ENCODE measurements at places on chromosomes 4 and X. TPM values are rescaled to one million over a fixed set of nuclear protein-coding genes. Genes with fewer than 3 reads are reported as not detected.

CCDC149 gene
- 14.2 TPM for total RNA-seq

- no peak for DNase-seq
Measured at GRCh38 chr4:47642985-47643760, 158.1 kb downstream of the ATP10D start.

- no peak for DNase-seq
Measured at GRCh38 chr4:183988874-183989273, 83.8 kb downstream of the STOX2 start.

DNA sequence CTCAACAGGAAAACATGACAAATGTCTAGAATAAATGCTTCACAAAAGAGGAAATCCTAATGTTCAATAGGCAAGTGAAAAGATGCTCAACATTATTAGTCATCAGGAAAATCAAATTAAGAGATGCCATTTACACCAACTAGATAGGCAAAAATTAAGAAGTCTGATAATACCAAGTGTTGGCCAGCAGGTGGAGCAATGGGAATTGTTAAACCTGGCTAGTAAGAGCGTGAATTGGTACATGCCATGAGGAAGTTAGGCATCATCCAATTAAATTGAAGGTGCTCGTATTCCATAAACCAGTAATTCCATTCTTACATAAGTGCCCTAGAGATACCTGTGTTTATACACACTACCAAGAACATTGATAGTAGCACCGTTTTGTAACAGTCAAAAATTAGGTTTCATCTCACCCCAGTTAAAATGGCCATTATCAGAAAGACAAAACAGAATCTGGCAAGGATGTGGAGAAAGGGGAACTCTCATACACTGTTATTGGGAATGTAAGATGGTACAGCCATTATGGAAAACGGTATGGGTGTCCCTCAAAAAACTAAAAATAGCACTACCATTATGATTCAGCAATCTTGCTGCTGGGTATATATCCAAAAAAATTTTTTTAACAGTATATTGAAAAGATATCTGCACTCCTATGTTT lies 14.0 kb upstream of the ZCCHC18 start:
- DNase-seq, result no peak

MAGEC2 gene
- total RNA-seq, result not detected

GRCh38 chr4:101347267-101347556 lies at the start of gene PPP3CA:
TSS of gene PPP3CA (minus strand) at chr4:101347526.
- DNase-seq, result no peak

- no peak for DNase-seq
Measured at GRCh38 chr4:155032521-155033229, 175.8 kb upstream of the NPY2R start.

- no peak for DNase-seq
Measured at GRCh38 chrX:11188664-11189063, 77.5 kb downstream of the HCCS start.

DNA sequence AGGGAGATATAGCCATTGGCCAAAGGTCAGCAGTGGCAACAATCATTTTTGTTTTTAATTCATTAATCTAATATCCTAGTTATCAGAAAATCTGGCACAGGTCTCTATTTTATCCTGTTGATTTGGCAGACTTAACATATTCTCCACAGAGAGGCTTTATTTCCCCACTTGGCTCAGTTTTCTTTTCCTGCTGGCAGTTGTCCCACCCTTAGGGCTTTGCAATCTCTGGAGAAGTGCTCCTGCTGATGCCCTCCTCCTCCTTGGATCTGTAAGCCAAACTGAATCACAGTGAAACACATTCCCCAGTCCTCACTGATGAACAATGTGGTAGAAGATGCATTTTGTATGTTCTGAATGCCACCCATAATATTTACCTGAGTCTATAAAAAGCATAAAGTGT lies 889.7 kb downstream of the PDHA2 start:
- no peak for DNase-seq

All from mucosa of descending colon (tissue), 3 donors.